ENCODE measurements at places on chromosomes 3 and 15. TPM values are rescaled to one million over a fixed set of nuclear protein-coding genes. Genes with fewer than 3 reads are reported as not detected.

Gene LRRC15
- 0.25 TPM for total RNA-seq

Gene WDR49
- not detected for total RNA-seq

Gene LEKR1
- total RNA-seq = 0.49 TPM

Gene ZKSCAN7
- not detected for total RNA-seq

Gene HERC2
- 52.4 TPM for total RNA-seq

Gene ANKRD34C
- not detected for total RNA-seq

Gene FOXB1
- total RNA-seq = not detected

Gene A4GNT
- total RNA-seq = not detected

Gene MINAR1
- 0.59 TPM for total RNA-seq

Gene GOLGA8G
- not detected for total RNA-seq

Gene GOLIM4
- total RNA-seq = 17.2 TPM

Gene HDC
- total RNA-seq = 0.05 TPM

Gene BTLA
- total RNA-seq = 0.14 TPM

Gene TMEM87A
- total RNA-seq = 29.6 TPM

Gene ACTL6A
- total RNA-seq = 57.0 TPM

Gene WDR53
- total RNA-seq = 10.2 TPM

Gene MOBP
- total RNA-seq = 0.03 TPM

Gene GOLGA8S
- total RNA-seq = 0.18 TPM

Gene SAMMSON
- total RNA-seq = not detected

Gene TTLL13
- 0.09 TPM for total RNA-seq

Gene CHRM5
- total RNA-seq = not detected

Gene OPA1
- total RNA-seq = 34.6 TPM

Gene WDR72
- 5.8 TPM for total RNA-seq

Gene RHCG
- 41.0 TPM for total RNA-seq

Gene CACNA2D2
- 0.48 TPM for total RNA-seq

Gene ZBBX
- not detected for total RNA-seq

Gene BCHE
- total RNA-seq = 1.0 TPM

Gene CNTN6
- not detected for total RNA-seq

Gene PLSCR2
- 0.11 TPM for total RNA-seq

Gene IL17RB
- total RNA-seq = 0.88 TPM

Gene CAPN3
- total RNA-seq = 0.27 TPM

Gene ANKRD63
- total RNA-seq = 0.20 TPM

Gene MYZAP
- total RNA-seq = 1.3 TPM

Gene HESX1
- not detected for total RNA-seq

Gene SEC62
- total RNA-seq = 102 TPM

Gene MRPL3
- 103 TPM for total RNA-seq

Gene RTP3
- total RNA-seq = not detected

Gene COL8A1
- not detected for total RNA-seq

Gene CDHR4
- total RNA-seq = 0.24 TPM

Gene PCSK6
- total RNA-seq = 13.9 TPM

Gene ARRDC4
- total RNA-seq = 0.20 TPM

Gene RAB43
- 6.1 TPM for total RNA-seq

Gene C3orf52
- total RNA-seq = 11.3 TPM

Gene POC1A
- total RNA-seq = 15.8 TPM

Gene SCAP
- 33.4 TPM for total RNA-seq

Gene LMAN1L
- not detected for total RNA-seq

Gene IQCF5
- not detected for total RNA-seq

Gene TMEM212
- total RNA-seq = not detected

Gene PLA2G4E
- total RNA-seq = not detected

Gene PLCL2
- 4.5 TPM for total RNA-seq

Gene GABRA5
- total RNA-seq = 86.0 TPM

Gene KCNH8
- not detected for total RNA-seq

Gene MAGEL2
- not detected for total RNA-seq

Gene CPEB1
- total RNA-seq = 3.3 TPM

Gene SLC9C1
- total RNA-seq = not detected
